ENCODE measurements at places on chromosomes 1 and 21.

GRCh38 chr1:4678066-4678717 is 23.8 kb downstream of the AJAP1 start:
- DNase-seq: no peak

GRCh38 chr1:26373281-26373680 is 731 bp upstream of the ZNF683 start:
- DNase-seq: no peak

GRCh38 chr1:210535761-210536160 is 207.1 kb downstream of the HHAT start:
- DNase-seq: no peak

GRCh38 chr1:226480461-226480860 is 68.1 kb upstream of the STUM start:
- DNase-seq: no peak

- no peak for DNase-seq
Observed at GRCh38 chr21:14523234-14523633, 22.9 kb downstream of the SAMSN1 start.

DNA sequence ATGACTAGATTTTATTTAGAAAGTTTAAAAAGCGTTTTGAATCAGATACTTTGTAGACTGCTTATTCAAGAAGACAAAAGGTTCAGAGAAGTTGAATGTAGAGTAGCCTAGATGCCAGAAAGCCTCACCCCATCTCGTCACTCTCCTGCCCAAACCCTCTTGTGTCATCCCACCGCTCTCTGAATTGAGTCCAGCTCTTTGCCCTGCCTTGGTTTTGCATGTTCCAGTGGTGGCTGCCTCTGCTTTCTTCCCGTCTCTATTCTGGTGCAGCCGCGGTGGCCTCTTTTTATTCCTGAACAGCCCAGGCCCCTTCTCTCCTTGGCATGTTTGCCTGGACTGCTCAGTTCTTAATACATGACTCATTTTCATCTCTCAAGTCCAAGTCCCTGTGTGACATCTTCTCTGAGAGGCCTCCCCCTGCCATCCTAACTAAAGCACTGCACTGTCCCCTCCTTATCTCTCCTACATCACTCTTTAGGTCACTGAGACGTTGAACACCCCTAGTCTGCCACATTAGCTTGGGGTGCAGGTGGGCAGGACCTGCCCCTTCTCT is 22.9 kb downstream of the PRDM2 start:
- DNase-seq: no peak

DNA sequence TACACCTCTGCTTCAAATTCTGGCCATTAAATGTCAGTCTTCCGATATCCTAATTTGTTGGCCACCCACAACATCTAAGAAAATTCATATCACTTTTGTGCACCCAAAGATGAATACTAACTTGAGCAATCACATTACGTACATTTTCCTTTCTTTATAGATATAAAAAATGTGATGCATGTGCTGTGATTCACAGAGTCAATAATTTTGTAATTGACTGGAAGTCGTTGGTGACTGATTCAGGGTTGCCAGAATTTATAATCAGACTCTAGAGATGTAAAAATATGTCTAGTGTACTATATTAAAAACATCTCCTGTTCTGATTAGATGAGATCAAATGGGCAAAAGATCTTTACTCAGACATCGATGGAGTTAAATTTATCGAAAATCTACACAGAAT is 150.0 kb upstream of the KCTD3 start:
- no peak for DNase-seq

- DNase-seq: no peak
Observed at GRCh38 chr1:62088439-62088838, 106.2 kb upstream of the L1TD1 start.

GRCh38 chr21:14452727-14453241 is 69.8 kb upstream of the HSPA13 start:
- DNase-seq: no peak

DNA sequence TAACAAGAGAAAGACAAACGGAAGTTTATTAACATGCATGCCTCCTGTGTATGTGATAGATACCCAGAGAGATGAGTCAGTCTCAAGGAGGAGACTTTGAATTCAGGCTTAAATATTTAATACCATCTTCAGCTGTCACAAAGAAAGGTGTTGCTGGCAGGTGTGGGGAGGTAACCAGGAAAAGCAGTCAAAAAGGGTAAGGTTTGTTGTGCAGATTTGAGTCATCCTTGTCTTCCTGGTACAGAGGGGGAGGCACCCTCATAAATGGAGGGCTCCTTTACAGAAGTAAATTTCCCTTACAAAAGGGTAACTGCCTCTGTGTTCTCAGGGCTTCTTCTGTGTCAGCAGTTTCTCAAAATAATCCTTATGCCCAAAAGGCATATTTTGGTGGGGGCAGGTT is 75.2 kb upstream of the B3GALT5 start:
- no peak for DNase-seq

DNA sequence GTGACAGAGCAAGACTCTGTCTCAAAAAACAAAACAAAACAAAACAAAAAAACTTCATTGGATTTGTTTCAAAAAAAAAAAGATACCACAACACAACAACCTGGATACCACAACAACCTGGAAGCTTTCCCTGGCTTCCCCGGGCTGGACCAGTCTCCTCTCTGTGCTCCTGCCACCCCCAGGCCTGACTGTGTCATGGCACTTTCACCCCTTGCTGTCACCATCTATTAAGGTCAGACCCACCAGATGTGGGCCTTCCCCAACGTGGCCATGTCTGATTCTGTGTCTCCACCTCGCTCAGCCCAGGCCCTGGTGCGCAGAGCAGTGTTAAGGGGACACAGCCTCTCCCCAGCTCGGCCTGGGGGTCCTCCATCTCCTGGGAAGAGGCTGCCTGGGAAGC is 28.3 kb upstream of the ACOT11 start:
- DNase-seq: peak; percentile 38

DNA sequence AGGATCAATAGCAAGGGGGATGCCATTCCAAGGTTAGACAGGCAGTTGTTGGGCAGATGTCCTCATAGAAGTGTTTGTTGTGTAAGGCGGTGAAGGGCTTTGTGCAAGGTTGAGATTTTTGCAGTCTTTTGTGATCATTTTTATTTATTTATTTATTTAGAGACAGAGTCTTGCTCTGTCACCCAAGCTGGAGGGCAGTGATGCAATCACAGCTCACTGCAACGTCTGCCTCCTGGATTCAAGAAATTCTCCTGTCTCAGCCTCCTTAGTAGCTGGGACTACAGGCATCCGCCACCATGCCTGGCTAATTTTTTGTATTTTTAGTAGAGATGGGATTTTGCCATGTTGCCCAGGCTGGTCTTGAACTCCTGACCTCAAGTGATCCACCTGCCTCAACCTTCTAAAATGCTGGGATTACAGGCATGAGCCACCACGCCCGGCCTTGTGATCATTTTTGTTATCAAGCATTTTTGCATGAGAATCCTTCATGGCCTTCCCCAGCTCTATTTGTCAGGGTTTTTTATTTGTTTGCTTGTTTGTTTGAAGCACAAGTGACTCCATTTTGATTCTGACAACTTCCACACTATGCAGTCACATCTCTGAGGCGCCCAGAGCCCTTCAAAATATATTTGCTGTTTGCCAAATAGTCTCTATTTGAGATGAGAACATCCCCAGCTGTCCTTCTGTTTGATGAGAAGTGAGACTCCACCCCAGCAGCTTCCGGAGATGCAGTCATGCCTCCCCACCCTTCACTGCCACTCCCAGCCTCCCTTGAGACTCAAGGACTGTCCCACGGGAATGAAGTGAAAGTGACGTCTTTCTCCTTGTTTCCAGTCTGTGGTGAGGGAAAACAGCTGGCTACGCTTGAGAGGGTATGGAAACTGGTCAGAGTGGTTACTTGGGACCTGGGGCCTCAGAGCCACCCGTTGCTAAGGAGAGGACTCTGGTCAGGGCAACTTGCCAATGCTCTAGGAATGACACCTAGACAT is 38.0 kb downstream of the TMEM50B start:
- DNase-seq: peak; percentile 48

DNA sequence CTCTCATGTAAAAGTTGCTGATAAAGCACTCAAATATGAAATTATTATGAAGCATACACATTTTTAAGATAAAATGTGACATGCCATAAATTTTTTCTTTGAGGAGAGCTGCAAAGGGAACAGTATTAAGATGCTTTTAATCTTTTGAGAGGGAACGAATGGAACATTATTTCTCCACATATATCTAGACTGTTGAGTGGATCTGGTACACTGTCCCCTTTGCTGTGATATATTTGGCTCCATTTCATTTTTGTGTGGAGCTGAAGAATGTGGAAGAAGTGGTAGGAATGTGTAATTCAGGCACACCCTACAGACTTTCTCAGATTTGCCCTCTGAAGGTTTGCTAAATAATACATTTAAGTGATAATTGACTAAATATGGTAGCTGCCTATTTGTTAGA is 31.7 kb downstream of the PGM1 start:
- no peak for DNase-seq

DNA sequence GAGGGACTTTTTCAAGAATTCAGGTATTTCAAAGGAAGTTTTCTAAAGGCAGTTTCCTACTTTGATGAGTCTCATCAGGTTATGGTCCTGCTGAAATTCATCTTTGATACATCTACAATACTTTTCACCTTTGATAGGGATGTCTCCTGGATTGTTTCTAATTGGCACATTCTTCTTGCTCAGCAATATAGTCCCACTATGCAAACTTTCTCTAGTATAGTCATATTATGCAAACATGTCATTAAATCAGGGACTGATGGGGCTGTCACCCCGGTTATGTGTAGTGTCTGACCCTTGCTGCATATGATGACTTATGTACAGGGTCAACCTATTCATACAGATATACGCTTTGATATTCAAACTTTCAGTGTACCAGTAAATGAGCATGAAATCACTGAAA is 379 bp upstream of the FCRL1 start:
- no peak for DNase-seq

DNA sequence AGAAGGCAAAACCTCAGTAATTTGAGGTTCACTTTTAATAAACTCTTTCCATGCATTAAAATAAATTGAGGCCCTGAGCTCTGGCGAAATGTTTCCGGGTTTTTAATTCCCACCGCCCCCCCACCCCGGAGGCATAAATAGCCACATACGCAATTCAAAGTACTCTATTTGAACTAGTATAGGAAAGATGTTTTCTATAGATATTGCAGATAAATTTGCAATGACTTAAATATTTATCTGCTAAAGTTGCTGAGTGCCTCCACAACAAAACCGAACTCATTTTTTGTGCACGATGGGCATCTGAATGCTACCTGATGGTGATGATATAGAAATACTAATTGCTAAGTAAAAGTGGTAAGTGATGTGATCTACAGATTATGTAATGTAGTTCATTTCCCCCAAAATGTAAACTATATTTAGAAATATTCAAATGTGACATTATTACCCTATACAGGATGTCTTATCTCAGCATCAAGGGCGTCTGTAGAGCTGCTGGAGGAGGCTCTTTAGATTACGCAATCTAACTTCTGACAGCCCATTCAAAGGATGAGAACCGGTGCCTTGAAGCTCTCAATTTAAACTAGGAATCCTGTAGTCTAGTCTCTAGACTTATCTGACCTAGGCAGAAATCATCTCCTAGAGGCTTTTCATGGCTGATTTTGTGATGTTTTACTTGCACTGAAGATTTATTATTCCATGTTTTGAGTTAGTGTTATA is 8.5 kb downstream of the IRF2BP2 start:
- DNase-seq: no peak

DNA sequence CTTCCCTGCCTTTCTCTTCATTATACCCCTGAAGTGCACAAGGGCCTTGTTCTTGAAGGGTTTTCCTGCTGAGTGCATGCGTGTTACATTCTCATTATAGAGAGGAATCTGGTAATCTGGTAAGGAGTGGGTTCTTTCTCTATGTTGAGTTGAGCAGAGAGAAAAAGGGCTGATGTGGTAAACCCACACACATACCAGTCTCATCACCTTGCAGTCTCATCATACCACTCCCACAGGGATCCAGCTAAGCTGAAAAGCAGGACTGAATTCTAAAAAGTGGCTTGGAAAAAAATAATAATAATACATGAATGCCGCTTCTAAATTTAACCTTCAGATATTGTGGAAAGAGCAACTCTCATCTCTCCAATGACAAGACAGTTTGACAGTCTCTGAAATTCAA is 10.5 kb upstream of the HTR1D start:
- no peak for DNase-seq

- no peak for DNase-seq
Observed at GRCh38 chr1:62724430-62724829, 36.2 kb upstream of the DOCK7 start.

DNA sequence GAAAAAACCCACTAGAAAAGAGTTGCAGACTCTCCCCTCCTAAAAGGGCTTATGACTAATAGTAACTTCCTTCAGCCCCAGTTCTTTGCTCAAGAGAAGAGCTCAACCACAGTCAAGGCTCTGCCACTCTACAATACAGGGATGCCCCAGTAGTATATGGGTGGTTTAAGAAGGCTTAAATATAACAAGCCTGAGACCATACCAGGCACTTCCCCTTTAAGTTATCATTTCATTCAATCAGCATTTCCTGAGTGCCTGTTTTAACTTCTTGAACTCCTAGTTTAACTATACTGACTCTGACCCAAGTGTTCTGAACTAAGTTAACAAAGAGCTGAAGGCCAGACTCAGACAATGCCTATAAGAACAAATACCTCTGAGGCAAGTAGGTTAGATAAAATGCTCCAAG is 19.8 kb downstream of the PRPF38A start:
- no peak for DNase-seq

GRCh38 chr1:101849356-101849755 is 147.4 kb downstream of the OLFM3 start:
- no peak for DNase-seq

GRCh38 chr1:55749975-55750627 is 534.9 kb upstream of the USP24 start:
- DNase-seq: no peak

- DNase-seq: no peak
Observed at GRCh38 chr1:9611716-9612115, 23.0 kb downstream of the TMEM201 start.

DNA sequence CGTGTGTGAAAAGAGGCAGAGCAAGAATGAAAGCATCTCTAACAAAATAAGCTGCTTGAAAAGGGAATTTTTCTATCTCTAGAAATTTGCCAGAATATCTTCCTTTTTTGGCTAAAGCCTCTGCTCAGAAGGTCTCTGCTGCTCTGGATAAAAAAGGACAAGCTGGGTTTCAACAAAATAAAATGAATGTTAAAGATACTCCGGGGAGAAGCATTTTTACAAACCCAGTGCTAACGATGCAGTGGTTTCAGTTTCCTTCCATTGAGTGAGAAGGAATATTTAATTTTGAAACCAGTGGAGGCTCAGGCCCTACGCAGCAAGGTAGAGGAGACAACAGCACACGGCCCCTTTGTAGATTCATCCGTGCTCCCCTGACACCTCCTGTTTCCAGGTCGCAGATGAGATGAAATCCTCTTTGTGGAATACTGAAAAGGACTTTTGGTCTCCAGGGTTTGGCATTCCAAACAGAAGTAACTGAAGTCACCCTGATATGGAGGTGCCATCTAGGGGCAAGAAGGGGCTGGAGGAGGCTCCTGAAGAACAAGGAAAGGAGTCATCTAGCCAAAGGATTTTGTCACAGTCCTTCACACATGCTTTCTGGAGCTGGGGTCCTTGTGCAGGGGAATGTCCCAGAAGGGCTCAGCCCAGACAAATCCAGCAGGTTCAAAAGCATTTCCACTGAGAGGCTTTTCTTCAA is 65.7 kb upstream of the SYT6 start:
- DNase-seq: no peak

Measured in NCI-H1694 (cell line).